OCI-M1 (cell line): ENCODE measurements at places on chromosomes 3 and 15.

GRCh38 chr3:187136337-187136736, 3.0 kb downstream of the RPL39L start:
- DNase-seq = peak; percentile 3

GRCh38 chr3:156024904-156025533, 95.4 kb upstream of the KCNAB1 start:
- no peak for DNase-seq

- DNase-seq = no peak
Measured at GRCh38 chr3:194184265-194184751, 48.4 kb downstream of the HES1 start.

- no peak for DNase-seq
Measured at GRCh38 chr3:57154470-57155309, 10.5 kb downstream of the IL17RD start.

GRCh38 chr15:40449275-40449674, 8.5 kb downstream of the BAHD1 start:
- no peak for DNase-seq

DNA sequence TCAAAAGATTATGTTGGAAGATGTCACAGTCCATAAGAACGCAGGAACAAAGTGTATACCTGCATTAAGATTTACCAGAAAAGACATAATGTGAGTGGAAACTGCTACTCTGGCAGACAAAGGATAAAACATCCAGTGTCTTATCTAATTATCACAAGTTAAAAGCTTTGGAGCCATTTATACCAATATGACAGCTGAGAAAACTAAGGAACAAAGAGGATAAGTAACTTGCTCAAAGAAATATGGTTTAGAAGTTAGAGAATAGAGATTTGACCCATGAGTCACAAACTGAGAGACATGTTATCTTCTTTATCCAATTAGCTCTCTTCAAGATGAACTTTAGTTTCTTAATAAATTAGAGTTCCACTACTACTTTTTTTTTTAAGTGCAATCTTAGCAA, 1473.7 kb downstream of the OTOL1 start:
- DNase-seq = no peak

DNA sequence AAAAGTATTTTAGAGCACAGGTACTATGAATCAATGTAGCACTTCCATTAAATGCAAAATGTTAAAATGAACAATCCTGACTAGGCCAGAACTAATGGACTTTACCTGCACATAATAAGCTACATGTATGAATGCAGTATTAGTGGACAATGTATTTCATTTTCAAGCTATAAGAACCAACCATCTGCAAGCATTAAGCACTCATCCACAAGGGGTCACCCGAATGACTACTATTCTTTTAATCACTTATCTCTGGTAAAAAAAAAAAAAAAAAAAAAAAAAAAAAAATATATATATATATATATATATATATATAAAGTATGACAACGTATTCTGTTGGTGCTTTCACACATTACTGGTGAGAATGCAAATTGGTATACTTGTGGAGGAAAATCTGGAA, 7.2 kb downstream of the HERC1 start:
- DNase-seq = peak; percentile 77

DNA sequence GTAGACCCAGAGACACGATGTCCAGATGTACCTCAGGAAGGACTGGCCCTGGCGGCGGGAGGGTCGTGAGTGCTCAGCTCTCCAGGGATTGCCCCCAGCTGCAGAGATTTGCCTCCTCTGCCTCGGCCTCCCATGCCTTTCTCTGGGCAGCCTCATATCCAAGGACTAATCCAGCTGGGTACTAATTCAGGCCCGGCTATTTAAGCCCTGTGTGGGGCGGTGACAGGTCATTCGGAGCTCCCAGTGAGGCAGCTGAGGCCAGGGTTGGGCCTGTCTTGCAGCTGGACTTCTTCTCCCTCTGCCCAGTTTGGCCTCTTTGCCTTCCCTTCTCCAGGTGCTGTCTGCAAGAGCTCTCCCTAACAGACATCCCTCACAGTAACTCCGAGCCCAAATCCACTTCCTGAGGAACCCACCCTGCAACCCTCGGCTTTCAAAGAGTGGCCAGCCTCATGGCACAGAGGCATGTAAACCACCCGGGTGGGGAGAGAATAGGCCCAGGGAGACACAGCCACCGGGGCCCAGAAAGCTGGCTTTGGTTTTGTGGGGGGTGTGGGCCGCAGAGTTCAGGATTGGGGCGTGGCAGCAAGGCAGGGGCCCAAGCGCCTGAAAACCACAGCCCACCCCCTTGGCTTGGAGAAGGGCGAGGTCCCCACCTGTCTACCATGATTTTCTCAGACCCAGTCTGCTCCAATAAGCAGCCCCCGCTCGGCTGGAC, 85.8 kb downstream of the PPCDC start:
- DNase-seq = no peak
